ENCODE measurements at places on chromosomes 3 and 15.

GRCh38 chr3:146153429-146153828 lies 7.6 kb downstream of the PLOD2 start:
- DNase-seq: no peak

- no peak for DNase-seq
These were observed 222.7 kb upstream of the DNAJC19 start for GRCh38 chr3:181212271-181212670.

- DNase-seq: no peak
These were observed 3.0 kb downstream of the KNL1 start for GRCh38 chr15:40597024-40597423.

DNA sequence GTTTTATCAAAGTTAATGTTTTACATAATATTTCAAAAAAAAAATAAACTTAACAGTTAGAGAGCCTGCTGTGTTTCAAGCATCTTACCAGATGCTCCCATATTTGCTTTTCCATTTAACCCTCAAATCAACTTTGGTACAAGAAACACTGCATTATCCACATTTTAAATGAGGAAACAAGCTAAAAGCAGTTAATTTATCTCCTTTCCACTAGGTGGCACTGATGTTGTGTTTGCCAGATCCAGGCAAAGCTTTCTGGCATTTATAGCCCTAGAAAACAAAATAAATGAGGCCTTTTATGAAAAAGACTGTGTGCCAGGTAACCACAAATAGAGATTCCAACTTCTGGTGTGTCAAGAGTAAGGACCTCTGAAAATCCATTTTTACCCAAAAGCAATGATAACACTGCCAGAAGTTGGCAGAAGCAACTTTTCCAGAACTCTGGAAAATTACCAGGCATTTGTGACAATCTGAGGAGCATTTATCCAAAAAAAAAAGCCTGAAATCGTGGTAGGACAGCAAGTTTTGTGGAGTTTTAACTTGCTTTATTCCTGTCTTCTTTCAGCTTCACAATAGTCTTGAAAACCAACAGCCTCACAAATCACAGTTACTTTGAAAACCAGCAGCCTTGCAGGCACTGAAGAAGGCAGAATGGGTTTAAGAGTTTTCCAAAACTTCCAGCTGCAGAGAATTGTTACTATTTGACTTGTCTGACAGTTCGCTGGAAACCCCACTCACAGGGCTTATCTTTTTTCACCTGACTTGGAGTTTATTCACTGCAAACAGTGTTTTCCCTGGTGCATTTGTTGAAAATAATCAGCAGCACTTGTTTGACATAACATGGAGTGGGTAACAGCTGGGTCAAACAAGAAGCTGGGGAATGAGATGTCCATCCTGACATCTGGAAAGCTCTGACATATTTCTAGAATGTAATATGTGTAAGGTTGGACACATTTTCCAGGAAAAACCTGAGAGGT lies 9.2 kb downstream of the FAM162A start:
- DNase-seq: no peak

DNA sequence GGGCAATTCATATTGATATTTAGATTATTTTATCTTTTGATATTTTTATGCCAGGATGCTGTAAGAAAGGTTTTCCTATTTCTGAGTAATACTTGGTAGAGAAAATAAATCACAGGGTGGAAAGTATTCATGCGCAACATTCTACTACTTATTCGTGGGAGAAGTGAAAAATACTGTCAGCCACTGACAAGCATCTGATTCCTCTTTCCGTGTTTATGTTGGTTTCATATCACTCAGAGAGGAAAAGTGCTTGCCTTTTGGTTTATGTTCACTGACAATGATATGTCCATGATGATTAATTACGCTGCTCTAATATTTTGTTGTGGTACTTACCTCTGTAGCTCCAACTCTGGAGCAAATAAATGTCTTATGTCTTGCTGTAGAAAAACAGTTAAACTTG lies 429.4 kb downstream of the EDEM1 start:
- DNase-seq: no peak

- DNase-seq: no peak
These were observed 55.1 kb upstream of the SLC25A26 start for GRCh38 chr3:66165660-66166059.
